ENCODE measurements at places on chromosomes 6 and 20.
A peak's percentile ranks its signal among the peaks of the same experiment; 100 is the strongest.

DNA sequence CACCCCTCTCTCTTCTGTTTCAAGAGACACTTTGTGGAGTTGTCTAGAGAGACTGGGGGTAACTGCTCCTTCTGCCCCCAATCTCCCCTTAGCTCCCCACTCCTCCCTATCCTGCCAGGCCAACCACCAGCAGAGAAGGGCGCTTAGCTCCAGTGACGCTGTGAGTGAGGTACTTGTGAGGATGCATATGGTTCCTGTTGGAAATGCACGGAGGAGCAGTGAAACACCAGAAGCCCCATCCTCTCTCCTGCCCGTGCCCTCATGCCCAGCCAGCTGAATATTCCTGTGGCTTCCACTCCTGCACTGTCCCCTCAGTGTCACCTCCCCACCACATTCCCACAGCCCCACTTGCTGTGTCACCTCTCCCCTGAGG, 11.9 kb downstream of the NT5E start:
- no peak for DNase-seq

GRCh38 chr6:127976111-127976510, 75.3 kb upstream of the THEMIS start:
- DNase-seq = no peak

- DNase-seq = no peak
Measured at GRCh38 chr20:20333866-20334265, 34.0 kb upstream of the INSM1 start.

DNA sequence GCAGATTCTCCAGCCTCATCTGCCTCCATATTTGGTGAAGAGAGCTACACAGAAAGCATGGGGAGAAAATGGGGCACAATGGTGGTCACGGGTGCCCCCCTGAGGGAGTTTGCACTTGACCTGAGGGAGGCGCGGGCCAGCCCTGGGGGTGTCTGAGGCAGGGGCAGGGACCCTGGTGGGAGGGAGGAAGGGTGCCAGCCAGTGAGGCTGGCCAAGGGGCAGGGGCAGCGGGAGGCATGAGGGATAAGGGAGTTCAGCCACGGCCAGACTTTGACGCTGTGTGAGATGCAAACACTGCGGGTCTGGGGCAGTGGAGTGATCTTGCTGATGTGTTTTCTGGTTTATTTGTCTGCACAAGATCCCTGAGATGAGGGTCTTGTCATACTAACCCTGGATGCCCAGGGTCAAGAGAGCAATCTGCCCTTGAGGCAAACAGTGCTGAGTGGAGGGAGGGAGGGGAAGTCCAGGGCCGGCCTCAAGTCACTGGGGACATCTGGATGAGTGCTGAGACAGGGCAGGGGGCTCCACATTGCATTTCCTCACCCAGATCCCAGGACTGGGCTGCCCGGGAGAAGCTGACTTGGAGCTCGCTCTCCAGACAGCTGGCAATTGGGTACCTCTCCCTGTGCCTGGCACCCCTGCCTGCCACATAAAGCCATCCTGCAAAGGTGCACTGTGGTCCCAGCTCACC, 8.8 kb upstream of the PCMTD2 start:
- peak; percentile 41 for DNase-seq

DNA sequence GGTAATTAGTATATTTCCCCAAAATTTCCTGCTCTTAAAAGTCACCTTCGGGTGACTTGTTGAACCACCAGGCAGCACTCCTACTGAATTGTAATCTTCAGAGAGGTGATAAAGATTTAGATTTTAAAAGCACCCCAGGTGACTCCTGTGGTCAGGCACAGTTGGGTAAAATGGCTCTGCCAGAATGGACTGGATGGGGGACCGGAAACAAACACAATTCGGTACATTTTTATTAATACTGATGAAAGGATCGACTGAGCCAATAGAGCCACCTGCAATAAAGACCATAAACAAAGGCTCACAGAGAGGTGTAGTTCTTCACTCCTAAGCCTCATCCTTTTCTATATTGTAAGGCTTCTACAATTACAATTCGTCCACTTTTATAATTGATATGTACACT, 19.6 kb upstream of the FAM83C start:
- DNase-seq = no peak

- no peak for DNase-seq
Measured at GRCh38 chr6:44180886-44181285, 22.3 kb downstream of the CAPN11 start.

DNA sequence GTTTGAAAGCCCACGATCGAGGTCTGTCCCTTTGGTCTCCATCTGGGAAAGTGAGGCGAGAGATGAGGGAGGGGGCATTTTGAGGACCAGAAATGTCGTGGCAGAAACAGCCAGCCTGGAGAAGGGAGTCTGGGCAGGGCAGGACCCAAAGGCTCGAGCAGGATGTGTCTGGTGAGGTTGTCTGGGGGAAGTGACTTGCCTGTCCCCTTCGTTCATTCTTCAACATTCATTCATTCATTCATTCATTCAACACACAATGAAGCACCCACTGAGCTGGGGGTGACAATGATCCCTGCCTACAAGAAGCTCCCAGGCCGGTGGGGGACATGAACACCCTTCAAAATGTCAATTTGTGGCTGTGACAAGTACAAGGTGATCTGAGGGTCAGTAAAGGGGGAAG, 80.5 kb downstream of the CEBPB start:
- no peak for DNase-seq

DNA sequence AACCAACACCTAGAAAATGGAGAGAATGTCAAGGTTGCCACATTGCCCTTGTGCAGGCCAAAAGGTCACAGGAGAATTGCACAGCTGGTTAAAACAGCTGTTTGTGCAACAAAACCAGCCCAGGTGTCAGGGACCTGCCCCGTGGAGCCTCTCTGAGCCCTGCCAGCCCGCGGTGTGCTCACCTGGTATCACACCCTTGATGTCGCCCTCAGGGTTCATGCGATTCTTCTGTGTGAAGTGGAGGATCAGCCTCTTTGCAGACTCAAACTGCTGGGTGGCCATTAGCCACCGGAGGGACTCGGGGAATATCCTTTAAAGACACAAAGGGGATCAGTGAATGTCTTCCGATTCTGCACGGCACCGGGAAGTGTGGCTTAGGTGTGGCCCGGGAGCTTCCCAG, 39.2 kb downstream of the PSMG4 start:
- no peak for DNase-seq

- DNase-seq = no peak
Measured at GRCh38 chr6:109117346-109118035, 22.2 kb downstream of the CEP57L1 start.

Measured in ecto neural progenitor cell (in vitro differentiated cells).